Stimulated activated CD4-positive, alpha-beta T cell treated with anti-CD3 and anti-CD28 coated beads, Interleukin-4, amount 100 ng/mL, for 24 hours (primary cell): ENCODE measurements at places on chromosomes 2 and 18.
A peak's percentile ranks its signal among the peaks of the same experiment; 100 is the strongest.

DNA sequence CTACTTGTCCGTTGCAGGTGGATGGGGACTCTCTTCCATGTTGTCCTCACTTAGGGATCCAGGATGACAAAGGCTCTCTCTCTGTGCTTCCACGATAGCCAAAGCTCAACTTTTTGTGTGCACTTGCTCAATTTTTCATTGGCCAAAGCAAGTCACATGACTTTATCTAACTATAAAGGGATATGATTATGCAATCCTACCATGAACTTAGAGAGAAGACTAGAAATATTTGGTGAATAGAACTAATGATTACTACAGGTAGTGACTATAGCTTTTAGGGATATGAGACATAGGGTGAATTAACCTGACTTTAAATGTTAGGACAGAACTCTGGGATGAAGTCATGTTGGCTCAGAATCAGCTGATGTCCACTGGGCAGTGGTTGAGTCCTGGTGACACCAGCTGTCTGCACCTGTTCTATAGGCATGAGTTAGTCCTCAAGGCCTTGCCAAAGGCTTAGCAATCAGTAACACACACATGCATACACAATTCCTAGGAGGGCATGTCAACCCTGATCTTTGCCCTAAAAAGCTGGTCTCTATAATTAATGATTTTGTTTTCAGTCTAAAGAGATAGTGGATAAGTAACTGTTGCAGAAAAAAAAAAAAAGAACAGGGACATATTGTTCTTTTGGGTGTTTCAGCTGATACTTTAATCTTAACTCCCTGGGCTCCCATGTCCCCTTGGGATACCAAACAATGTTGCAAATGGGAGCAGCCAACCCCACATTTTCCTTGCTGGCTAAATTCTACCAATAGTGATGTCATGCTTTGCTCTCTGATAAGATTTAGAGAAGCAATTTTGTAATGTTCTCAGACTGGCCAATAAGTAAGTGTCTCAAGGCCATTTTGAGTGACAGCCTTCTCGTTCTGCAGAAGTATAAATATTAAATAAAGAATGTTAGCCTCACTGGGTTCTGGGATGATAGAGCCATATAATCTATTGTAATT, 12.5 kb upstream of the HK2 start:
- DNase-seq: no peak

GRCh38 chr18:25056429-25056828, 295.5 kb downstream of the ZNF521 start:
- no peak for DNase-seq

DNA sequence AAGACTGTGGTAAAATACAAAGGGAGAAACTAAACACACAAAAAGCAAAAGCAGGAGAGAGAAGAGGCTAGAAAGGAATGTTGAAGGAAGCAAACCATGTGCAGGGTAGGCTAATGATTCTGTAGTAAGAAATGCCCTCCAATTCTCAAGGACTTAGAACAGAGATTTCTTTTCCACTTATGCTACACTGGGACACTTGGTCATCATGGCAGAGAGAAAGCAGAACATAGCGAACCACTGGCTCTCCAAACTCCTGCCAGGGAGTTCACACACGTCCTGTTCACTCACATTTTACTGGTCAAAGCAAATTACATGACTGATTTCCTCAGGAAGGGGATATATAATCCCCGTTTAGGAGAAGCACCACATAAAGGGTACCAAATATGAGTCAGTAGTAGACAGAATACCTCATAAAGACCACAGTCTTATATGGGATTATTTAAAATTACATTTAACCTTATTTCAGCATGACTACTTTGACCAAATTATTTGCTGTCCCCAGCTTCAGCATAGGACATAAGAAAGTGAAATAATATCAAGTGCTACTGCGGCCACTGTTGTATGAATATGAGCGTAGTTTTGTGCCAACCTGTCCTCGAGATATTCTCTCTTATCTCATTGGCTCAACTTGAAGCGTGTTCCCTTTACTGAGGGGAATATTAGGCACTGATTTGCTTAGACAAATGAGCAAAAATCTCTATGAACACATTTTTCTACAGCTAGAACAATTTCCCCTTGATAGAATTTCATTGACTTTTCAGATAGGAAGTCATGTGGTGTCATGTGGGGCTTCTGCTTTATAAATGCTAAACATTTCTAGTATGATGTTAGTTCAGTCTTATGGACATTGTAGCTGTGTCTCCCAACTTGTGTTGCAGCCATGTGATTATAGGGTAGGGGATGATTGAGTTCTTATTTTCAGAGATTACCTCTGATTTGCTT, 81.7 kb downstream of the FAM161A start:
- no peak for DNase-seq

- DNase-seq: no peak
Measured at GRCh38 chr2:209973328-209973727, 29.1 kb upstream of the RPE start.

DNA sequence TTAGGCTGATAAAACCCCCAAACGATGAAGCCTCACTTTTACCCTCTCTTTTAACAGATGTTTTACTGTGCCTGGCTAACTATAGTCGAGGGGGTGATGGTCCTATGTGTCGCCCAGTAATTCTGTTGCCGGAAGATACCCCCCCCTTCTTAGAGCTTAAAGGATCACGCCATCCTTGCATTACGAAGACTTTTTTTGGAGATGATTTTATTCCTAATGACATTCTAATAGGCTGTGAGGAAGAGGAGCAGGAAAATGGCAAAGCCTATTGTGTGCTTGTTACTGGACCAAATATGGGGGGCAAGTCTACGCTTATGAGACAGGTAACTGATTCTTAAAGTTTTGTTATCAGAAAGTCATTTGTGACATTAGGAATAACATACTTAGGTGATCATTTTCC, 20.4 kb downstream of the MSH6 start:
- no peak for DNase-seq

- no peak for DNase-seq
Measured at GRCh38 chr18:46069524-46069923, 2.5 kb downstream of the PSTPIP2 start.

- DNase-seq: no peak
Measured at GRCh38 chr2:177303939-177304338, 39.4 kb upstream of the NFE2L2 start.

- DNase-seq: no peak
Measured at GRCh38 chr2:136714452-136714951, 50.8 kb upstream of the THSD7B start.

DNA sequence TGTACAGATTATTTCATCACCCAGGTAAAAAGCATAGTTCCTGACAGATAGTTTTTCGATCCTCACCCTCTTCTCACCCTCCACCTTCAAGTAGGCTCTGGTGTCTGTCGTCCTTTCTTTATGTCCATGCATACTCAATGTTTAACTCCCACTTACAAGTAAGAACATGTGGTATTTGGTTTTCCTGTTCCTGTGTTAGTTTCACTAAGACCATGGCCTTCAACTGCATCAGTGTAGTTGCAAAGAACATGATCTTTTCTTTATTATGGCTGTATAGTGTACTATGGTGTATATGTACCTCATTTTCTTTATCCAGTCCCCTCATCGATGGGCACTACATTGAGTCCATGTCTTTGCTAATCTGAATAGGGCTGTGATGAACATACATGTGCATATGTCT, 184.2 kb downstream of the KCNJ3 start:
- no peak for DNase-seq

GRCh38 chr2:10150436-10150835, 27.9 kb downstream of the RRM2 start:
- DNase-seq: no peak

DNA sequence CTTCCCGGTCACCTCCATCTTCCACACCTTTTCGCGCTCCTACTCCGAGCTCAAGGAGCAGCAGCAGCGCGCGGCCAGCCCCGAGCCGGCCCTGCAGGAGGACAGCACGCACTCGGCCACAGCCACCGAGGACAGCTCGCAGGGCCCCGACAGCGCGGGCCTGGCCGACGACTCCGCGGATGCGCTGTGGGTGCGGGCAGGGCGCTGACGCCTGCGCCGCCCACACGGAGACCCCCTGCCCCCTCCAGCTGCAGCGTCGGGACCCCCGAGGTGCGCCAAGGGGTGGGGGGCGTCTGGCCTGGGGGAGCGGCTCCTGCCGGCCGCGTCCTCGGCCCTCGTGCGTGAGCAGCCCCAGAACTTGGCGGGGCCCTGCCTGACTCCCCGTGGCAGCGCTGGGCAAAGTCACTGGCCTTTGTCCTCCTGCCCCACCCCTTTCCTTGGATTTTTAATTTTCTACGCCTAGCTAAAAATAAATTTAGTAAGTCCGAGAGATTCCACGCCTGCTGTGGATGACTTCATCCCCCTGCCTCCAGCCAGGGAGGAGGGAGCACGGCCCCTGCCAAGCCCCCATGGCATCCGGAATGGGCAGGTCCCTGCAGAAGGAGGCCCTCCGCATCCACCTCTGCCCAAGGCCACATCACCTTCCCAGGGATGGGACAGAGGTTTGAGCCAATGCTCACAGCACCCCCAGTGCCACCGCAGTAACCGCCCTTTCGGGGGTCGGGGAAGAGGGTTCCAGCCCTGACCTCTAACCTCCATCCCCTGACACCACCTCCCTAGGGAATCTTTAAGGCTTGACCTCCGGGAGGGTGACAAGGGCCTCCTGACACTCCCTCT, 51.6 kb downstream of the SLC66A2 start:
- DNase-seq: no peak

GRCh38 chr2:100801402-100801801, 18.5 kb upstream of the NPAS2 start:
- no peak for DNase-seq

DNA sequence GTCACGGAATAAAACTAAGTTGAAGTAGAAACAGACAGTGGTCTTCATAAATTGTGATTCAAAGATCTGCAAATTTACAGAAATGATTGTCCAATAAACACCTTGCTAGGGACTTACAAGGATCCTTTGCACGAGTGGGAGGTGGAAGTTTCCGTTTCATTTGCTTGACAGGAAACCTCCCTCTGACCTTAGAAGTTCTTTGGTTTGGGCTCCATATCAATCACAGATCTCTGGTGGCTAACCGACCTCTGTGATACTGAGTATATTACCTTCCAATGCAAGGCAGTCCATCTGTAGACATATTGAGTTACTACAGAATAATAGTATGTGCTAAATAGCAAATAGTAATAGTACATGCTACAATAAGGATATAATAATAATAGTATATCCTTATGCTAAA, 33.7 kb upstream of the RNF152 start:
- DNase-seq: peak; percentile 58

DNA sequence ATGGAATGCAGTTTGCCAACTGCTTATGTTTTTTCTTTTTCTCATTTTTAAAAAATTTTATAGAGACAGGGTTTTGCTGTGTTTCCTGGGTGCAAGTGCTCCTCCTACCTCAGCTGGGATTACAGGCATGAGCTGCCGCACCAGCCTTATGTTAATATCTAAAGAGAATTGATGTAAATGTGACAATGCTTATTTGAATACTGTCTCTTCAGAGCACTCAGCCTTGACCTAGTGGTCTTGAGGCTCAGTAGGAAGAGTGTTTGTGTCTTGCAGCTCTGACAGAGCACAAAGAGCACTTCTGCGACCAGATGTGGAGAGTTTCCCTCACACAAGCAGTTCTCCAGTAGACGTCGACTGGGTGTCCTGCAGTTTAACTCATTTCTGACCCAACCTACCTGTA, 55.3 kb downstream of the ARHGEF4 start:
- DNase-seq: no peak

DNA sequence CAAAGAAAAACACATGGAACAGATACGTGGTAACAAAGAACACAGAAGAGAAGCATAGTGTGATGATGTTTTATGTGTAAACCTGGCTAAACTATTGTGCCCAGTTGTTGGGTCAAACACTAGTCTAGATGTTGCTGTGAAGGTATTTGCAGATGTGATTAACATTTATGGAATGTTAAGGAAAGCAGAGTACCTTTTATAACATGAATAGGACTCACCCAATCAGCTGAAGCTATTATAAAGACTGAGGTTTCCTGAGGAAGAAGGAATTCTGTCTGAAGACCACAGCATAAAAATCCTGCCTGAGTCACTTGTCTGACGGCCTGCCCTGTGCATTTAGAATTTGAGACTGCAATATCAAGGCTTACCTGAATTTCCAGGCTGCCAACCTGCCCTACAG, 253.1 kb downstream of the DYM start:
- no peak for DNase-seq

DNA sequence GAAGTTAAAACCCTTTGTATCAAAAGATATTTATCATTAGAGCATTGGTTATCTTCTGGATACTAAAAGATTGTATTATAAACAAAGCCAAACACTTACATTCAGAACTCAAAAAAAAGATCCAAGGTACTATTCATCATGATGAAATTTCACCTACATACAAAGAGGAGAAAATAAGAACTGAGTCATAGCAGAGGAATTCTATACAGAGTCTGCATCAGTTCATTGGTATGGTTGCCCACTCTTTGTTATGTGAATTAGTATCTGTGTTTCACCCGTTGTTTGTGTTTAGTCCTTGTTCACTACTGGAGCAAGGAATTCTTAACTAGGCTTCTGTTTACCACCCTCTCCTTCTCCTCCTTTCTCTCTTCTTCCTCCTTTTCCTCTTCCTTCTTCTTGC, 157.9 kb downstream of the LNPK start:
- no peak for DNase-seq

GRCh38 chr2:5946225-5947115, 254.3 kb downstream of the SOX11 start:
- DNase-seq: no peak

DNA sequence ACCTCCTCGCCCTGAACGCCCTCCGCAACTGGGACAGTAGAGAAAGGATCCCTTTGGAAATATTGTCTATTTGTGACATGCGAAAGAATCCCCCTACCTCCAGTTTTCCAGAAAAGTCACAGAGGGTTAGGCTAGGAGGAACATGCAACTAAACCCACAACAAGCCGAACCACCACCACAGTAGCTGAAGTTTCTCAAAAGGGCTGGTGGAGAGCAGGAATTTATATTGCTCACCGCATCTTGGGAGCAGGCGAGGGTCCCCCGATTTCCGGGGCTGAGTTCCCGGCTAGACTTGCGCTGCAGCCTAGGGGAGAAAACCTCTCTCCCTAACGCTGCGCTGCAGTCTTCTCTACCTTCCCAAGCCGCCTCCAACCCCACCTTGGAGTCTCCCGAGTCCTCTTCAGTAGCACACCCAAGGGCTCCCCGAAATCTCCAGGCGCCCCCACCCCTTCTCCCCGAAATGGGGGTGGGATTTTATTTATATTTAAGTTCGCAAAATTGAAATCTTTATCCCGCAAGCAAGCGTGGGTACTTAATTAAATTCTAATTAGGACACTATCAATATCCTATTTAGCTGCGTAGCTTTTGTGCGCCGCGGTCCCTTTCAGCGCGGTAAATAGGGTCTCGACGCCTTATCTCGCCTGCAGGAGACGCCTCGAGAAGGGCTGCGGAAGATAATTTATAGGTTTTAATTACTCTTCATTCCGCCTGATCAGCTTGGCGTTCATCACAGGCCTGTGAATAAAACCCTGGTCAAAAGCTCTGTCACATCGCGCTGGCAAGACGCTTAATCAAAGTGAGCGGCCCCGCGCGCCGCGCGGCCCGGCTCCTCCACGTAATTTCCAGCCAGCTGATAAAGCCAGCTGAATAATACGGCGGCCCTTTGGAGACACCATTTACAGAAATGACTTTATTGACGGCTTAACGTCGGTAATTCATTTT, 2.0 kb upstream of the EN1 start:
- peak; percentile 2 for DNase-seq

DNA sequence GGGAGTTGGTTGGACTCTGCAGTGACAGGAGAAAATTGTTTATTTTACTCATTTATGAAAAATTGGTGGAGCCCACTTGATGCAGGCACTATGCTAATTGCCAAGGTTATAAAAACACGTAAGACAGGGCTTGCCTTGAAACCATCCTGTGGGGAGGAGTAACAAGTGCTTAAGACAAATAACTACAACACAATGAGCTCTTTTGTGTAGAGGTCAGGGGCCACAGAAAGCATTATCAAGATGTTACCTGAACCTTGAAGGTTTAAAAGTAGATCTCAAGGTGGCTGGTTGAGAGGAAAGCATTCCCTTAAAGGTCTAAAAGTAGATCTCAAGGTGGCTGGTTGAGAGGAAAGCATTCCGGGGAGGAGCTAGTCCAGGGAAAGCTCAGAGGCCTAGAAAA, 381.8 kb upstream of the POU3F3 start:
- DNase-seq: no peak
